ENCODE measurements at places on chromosomes 2 and 18. TPM values are rescaled to one million over a fixed set of nuclear protein-coding genes. Genes with fewer than 3 reads are reported as not detected.

The TTC21B gene
- 27.0 TPM for total RNA-seq

The CPO gene
- total RNA-seq = 0.17 TPM

The IL36A gene
- total RNA-seq = not detected

The TCF7L1 gene
- 2.4 TPM for total RNA-seq

The EN1 gene
- not detected for total RNA-seq

The ITGB6 gene
- total RNA-seq = not detected

The TXNDC9 gene
- total RNA-seq = 35.3 TPM

All from bronchial smooth muscle cell (primary cell).